Spinal cord (tissue), 10 donors: ENCODE measurements at places on chromosomes 1 and 21. TPM values are rescaled to one million over a fixed set of nuclear protein-coding genes. Genes with fewer than 3 reads are reported as not detected.

- DNase-seq = no peak
These were observed 13.6 kb downstream of the RIPK4 start for GRCh38 chr21:41753006-41753898.

GRCh38 chr1:19424651-19425570 lies 60.4 kb downstream of the CAPZB start:
- no peak for DNase-seq

DNA sequence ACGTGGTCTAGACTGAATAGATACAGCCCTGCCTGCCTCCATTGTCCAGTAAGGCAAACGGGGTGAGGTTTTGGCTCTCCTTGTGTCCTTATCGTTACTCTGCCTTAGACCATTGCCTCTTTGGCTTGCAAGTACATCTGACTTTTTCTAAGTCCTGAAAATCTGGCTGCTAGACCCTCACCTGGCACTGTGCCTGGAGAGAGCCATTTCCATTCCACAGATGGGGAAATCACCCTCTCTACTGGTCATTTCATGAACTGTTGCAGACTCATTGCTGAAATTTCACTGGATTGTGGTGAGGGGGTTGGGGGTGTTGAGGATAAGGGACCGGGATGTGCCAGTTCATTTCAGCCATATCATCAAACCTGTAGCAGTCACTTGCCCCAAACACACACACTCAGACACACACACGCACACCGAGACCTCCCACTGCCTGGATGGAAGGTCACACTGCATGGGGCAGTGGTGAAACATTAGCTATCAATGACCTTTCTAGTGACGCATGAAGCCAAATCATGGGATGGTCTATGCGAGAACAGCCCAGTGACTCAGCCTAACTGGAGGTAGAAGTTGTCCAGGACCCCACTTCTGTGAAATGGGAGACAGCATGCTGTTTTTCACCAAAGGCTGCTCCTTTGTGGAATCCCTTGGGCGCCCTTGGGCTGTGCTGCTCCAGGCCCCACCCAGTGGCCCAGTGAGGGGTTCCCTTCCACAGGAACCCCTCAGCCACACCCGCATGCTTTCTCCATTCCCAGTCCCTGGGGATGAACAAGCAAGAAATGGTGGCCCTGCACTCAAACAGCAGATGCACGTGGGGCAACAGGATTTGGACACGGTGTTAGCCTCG lies 34.9 kb upstream of the VASH2 start:
- DNase-seq = peak; percentile 90

GRCh38 chr1:18895317-18895716 lies 7.0 kb downstream of the ALDH4A1 start:
- no peak for DNase-seq

GRCh38 chr1:226679262-226679661 lies 59.8 kb downstream of the ITPKB start:
- no peak for DNase-seq

DNA sequence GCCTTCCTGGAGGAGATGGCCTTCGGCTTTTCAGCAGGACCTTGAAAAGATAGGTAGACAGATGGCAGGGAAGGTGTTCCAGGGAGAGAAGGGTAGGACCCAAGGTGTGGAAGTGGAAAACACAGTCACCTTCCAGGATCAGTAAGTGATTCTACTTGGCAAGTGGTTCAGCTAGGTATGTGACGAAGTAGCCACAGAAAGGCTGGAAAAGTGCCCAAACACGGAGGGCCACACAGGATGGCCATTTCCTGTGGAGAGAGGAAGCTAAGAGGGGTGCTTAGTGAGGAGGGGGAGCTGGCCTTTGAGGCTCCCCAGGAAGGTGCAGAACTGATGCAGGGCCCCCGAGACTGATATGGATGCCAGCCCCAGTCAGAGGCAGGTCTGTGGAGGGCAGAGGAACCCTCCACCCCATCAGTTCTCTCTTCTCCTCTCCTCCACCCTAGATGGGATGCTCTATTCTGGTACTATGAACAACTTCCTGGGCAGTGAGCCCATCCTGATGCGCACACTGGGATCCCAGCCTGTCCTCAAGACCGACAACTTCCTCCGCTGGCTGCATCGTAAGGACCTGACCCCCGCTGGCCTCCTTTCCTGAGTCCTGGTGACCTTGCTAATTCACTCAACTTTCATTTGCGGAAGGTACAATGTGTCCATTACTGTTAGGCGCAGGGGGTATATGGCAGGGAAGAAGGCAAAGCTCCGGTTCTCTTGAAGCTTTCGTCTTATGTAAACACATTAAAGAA lies 6.8 kb downstream of the SEMA4A start:
- no peak for DNase-seq

DNA sequence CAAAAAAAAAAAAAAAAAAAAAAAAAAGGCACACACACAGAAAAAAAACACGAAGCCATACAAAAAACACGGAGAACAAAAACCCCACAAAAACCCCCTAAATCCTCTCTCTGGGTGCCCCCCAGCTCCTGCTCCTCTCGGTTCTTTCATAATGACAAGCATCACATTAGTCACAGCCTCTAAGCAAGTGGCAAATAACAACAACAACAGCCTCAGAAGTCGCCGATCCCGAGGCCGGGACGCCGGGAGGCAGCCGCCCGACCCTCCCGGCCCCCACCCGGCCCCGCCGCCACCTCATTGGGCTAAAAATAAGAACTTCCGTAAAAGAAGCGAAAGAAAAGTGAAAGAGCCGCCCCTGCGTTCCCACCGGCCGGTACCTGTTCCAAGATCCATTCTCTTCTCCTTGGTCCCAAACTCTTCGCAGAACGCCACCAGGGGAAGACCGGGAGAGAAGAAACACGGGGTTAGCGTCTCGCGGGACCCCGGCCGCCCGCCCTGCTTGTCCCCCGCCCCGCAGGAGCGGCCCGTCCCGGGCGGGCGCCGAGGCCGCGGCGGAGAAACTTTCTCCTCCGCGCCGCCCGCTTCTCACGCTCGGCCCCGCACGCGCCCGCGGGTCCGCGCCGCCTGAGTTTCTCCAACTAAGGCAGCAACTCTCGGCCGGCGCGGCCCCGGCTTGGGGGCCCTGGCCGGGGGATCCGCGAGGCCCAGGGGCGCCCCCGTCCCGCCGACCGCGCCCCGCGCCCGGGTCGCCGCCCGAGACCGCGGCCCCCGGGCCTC lies 102.8 kb downstream of the CASZ1 start:
- DNase-seq = no peak

GRCh38 chr1:17289721-17290120 lies 18.3 kb upstream of the PADI4 start:
- no peak for DNase-seq

DNA sequence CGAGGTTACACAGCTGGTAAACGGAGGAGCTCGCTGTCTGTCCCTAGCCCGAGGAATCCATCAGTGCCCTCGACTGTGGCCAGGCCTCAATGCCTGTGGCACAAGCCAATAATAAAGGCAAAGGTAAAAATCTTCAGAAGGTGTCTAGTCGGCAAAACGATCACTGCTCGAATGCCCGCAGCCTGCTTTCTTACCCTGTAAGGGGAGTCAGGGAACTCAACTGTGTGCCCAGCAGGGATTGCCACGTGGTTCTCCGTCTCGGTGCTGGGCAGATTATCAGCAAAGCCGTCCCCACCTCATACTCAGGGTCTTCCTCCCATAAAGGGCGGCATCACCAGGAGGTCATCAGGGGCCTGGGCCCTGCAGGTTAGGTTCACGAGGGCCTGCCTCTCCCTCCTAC lies 103.4 kb downstream of the PAX7 start:
- DNase-seq = no peak

Gene FAM177B
- total RNA-seq = 0.66 TPM

Gene AHCYL1
- total RNA-seq = 64.4 TPM

Gene CFHR1
- 0.83 TPM for total RNA-seq

Gene PDE9A
- 15.3 TPM for total RNA-seq
